Brain microvascular endothelial cell (primary cell): ENCODE measurements at places on chromosomes 6 and 20.

GRCh38 chr6:14144678-14145113, 27.1 kb downstream of the CD83 start:
- peak; percentile 57 for DNase-seq

GRCh38 chr6:167211881-167212712, 54.3 kb upstream of the GPR31 start:
- no peak for DNase-seq

DNA sequence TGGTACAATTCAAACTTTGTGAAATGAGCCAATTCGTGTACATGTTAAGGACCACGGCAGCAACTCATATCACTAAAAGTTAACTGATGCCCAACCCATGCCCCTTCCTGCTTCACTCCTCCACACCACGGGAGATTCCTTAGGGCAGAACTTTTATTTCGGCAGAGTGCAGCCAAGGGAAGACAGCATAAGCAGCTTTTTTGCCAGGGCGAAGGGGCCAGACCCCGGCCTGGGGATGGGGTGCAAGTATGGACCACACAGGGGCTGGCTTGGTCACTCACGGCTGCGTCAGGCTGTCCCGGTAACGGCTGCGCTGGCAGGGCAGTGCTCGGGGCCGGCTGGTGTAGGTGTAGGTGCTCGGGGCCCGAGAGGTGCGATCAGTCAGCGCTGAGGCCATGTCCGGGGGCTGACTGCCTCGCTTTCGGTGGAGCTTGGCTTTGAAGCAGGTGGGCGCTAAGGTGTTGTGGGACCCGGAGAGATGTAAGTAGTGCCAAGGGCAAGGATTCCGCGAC, 792 bp downstream of the RSPH3 start:
- DNase-seq: no peak

DNA sequence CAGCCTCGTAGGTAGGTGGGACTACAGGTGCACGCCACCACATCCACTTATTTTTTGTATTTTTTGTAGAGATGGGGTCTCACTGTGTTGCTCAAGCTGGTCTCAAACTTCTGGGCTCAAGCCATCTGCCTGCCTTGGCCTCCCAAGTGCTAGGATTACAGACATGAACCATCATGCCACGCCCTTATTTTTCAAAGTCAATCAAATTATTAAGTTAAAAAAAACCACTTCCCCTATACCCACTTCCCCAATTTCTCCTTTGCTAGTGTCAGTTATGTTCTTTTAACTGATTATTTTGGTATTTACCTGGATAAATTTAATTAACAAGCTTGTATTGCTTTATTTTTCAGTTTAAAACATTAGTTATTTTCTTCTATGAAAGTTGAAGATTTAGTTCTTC, 49.6 kb downstream of the RIOK1 start:
- DNase-seq: no peak

GRCh38 chr6:129860908-129861665, at the start of gene TMEM244:
Gene TMEM244 (minus strand): TSS chr6:129861315. CDS start chr6:129861188, 127 bp downstream.
- DNase-seq: peak; percentile 34

- DNase-seq: no peak
Observed at GRCh38 chr20:30506100-30506499, 751.4 kb upstream of the DEFB115 start.

DNA sequence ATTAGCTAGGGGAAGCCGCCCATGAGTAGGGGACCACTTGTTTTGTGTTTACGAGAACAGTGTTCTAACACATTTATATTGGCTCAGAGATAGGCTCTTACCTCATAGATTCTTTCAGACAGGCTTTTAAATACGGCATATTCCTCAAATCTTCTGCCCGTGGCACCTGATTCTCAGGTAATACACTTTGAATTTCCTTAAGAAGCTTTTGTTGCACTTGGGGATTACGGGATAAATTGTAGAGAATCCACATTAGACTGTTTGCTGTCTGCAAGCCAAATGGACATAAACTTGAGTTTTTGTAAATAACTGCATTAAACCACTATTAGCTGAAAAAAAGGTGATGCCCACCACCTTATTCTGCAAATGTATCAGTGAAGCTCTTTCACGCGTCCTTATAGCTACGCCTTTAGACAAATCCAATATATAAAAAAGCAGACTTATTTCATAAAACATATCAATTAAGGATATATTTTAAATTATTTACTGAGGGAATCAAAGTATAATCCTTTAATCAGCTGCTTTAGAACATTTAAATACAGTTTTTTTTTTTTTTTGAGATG, 14.8 kb downstream of the CYP24A1 start:
- no peak for DNase-seq

DNA sequence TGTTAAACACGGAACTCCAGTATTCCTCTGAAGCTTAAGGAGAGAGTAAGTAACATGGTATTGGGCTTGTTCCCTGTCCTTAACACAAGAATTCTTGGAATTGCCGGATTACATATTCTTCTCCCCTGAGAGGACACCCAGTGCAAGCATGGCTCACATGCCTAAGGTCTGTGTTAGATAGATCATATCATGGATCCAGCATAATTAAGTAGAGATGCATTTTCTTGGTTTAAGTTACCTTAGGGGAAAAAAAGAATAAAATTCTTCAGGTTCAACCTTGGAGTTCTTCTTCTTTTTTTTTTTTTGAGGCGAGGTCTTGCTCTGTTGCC, 53.9 kb downstream of the AKAP12 start:
- no peak for DNase-seq

- DNase-seq: no peak
Observed at GRCh38 chr20:6914986-6915385, 147.5 kb downstream of the BMP2 start.

GRCh38 chr6:53318429-53318828, 30.3 kb downstream of the ELOVL5 start:
- no peak for DNase-seq

DNA sequence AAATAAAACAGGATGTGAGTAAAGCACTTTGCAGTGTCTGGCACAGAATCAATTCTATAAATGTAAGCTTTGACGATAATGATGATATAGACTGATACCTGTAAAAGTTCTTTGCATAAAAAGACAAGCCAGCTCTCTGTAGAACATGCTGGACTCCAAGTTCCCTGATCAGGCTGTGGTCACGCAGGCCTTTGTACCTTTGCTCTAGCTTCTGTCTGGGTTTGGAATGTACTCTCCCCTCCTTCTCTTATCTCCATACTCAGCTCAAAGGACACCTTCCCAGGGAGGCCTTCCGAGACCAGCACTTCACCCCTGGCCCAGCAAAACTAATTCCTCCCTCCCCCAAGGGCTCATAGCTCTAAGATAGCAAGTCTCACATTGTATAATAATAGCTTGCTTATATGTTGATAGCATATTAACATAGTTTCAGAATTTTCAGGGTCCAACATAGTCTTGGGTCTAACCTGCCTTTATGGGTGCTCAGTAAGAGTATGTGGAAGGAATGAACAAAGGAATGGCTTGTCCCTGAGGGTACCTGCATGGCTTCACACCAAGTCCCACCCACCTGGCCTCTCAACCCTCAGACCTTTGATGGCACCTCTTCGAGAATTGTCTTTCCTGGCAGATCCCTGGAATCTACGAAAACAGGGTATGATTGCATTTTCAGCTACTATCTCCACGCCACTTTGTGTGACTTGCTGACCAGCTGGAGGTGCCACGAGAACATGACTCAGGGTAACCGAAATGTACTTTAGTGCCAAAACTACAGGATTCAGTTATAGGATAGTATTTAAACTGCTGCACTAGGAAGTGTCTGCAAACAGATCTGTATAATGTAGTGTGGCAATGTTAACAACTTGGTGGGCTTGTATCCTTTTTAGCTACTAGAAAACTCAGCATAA, 41.7 kb upstream of the PIM1 start:
- peak; percentile 57 for DNase-seq

GRCh38 chr6:106782536-106783285, 153.3 kb downstream of the QRSL1 start:
- DNase-seq: no peak

DNA sequence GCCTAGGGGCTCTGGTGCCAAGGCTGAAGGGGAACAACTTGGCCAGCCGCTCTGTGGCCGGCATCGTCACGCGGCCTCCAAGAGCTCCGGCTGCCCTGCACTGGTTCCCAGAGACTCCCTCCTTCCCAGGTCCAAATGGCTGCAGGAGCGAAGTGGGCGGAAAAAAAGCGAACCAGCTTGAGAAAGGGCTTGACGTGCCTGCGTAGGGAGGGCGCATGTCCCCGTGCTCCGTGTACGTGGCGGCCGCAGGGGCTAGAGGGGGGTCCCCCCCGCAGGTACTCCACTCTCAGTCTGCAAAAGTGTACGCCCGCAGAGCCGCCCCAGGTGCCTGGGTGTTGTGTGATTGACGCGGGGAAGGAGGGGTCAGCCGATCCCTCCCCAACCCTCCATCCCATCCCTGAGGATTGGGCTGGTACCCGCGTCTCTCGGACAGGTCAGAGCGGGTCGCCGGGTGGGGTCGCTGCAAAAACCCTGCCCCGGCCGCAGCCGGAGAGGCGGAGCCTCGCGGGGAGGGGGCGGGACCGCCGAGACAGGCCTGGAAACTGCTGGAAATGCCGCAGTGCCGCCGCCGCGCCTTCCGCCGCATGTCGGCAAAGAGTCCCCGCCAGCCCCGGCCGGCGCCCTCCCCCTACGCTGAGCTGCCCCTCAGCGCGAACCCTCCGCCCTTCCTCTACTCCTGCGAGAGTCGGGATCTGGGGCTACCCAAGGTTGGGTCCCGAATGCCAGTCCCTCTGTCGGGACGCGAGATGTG, 814 bp upstream of the HSP90AB1 start:
- peak; percentile 77 for DNase-seq

DNA sequence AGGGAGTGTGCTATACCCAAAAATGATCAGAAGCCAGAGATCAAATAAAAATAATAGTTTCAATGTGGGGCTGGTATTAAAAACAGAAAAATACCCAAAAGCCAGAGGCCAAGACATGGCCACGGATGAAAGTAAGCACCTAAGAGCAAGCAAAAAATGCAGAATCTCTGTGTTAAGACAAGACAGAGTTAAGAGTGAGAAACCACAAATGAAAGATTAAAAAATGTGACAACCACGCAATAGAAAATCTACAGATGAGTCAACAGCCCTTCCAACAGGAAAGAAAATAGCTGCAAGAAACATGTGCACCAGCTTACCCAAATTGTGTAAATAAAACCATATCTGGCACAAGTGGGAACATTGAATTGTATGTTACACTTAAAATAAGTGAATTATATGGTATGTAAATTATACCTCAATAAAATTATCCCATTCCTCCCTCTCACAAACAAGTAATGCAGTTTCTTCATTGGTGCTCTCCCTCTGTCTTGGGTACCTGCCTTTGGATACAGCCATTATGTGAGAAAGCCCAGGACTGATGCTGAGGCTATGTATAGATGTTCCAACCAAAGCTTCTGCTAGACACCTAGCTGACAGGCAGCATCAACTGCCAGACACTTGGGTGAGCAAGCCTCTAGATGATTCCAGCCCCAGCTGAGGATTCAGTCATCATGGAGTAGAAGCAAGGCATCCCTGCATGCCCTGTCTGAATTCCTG, 55.3 kb upstream of the UFL1 start:
- no peak for DNase-seq

DNA sequence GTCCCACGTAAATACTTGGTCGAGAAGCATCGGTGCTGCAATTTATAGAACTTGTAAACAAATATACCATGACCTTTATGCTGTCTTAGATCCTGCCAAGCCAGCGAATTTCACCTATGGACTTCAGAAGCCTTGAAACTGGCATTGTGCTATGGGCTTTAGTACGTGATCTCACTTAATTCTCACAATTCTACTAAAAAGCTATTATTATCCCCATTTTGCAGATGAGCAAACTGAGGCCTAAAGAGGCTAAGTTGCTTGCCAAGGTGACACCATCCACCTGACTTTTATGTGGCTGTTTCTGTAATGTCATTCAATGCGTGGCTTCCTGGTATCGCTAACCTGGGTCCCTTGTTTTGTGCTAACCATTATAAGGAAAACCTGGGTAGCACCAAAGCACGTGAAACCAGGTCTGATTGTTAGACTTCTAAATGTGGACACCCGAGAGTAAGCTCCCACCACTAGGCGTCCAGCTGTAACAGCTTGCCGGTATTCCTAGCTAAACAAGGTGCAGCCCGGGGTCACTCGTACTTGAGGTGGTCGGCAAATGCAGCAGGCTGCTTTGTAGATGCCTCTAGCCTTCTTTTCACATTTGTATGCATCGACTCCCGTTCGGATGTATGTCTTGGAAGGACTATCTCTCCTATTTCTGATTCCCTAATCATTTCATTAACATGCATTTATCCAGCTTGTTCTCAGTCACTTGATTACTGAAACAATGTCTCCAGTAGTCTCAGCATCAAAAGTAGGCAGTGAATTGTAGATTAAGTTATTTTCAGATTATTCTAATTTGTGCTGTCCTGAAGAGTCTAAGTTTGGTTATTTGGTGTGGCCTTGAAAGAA, 1.1 kb downstream of the SYNJ2 start:
- peak; percentile 57 for DNase-seq

- peak; percentile 80 for DNase-seq
Observed at GRCh38 chr6:27894839-27895762, 17.1 kb downstream of the OR2B2 start.

GRCh38 chr20:57323034-57323433, 6.6 kb upstream of the SPO11 start:
- peak; percentile 5 for DNase-seq

GRCh38 chr20:3686867-3687321, 5.1 kb upstream of the ADAM33 start:
- peak; percentile 56 for DNase-seq

- no peak for DNase-seq
Observed at GRCh38 chr6:52019092-52019491, 68.3 kb downstream of the PKHD1 start.

- DNase-seq: peak; percentile 94
Observed at GRCh38 chr6:57313711-57314471, 3.5 kb upstream of the PRIM2 start.

- DNase-seq: no peak
Observed at GRCh38 chr6:169229615-169230321, 23.9 kb downstream of the THBS2 start.

- no peak for DNase-seq
Observed at GRCh38 chr20:39745380-39745779, 783.2 kb downstream of the DHX35 start.

- no peak for DNase-seq
Observed at GRCh38 chr6:150987855-150988464, 122.5 kb downstream of the MTHFD1L start.

GRCh38 chr6:43575105-43575771, 600 bp downstream of the XPO5 start:
- DNase-seq: no peak

- DNase-seq: no peak
Observed at GRCh38 chr6:5457983-5458683, 196.8 kb downstream of the FARS2 start.

DNA sequence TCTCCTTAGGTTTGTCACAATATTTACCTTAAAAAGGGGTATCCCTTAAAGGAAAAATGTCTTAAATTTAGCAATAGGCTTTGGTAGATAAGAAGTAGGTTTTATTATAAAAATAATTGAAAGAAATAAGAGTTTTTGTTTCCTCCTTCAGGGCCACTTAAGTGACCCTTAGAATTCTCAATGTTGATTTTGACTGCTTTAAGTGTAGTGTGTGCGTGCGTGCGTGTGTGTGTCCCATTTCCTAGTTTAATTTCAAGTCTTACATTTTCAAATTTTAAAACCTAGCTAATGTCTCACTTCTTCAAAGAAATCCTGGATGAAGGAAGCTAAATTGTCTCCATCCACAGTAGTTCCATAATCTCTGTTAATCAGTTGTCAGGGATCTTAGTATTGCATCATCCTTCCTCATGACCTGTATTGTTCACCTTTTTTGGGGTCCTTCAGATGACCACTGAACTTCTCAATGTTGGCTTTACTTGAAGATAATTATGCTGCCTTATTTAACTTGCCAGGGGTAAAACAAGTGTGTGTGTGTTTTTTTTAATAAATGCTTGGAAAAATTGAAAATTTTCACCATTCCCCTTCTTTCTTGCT, 50.7 kb upstream of the TFB1M start:
- DNase-seq: no peak

- no peak for DNase-seq
Observed at GRCh38 chr6:119739769-119740168, 390.2 kb upstream of the MAN1A1 start.

GRCh38 chr20:44231193-44231592, 15.9 kb upstream of the GDAP1L1 start:
- no peak for DNase-seq
